ENCODE measurements at places on chromosomes 4 and X.

GRCh38 chr4:8115916-8116315 lies 42.7 kb downstream of the ABLIM2 start:
- no peak for DNase-seq

GRCh38 chr4:142144813-142145212 lies 508.4 kb downstream of the IL15 start:
- DNase-seq = no peak

GRCh38 chrX:78673246-78673645 lies 14.1 kb upstream of the RTL3 start:
- DNase-seq = no peak

DNA sequence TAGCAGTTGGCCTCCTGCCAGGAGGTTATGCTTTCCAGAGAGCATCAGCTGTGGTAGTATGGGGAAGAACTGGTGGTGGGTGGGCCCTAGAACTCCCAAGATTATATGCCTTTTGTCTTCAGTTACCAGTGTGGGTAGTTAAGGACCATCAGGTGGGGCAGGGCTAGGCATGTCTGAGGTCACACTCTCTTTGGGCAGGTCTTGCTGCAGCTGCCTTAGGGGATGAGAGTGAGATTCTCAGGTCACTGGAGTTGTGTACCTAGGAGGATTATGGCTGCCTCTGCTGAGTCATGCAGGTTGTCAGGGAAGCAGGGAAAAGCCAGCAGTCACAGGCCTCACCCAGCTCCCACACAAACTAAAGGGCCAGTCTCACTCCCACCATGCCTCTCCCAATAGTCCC lies 172.9 kb upstream of the GYPA start:
- no peak for DNase-seq

GRCh38 chr4:16764622-16765021 lies 133.8 kb downstream of the LDB2 start:
- DNase-seq = no peak

GRCh38 chr4:174631901-174632758 lies 109.8 kb upstream of the HPGD start:
- peak; percentile 58 for DNase-seq

DNA sequence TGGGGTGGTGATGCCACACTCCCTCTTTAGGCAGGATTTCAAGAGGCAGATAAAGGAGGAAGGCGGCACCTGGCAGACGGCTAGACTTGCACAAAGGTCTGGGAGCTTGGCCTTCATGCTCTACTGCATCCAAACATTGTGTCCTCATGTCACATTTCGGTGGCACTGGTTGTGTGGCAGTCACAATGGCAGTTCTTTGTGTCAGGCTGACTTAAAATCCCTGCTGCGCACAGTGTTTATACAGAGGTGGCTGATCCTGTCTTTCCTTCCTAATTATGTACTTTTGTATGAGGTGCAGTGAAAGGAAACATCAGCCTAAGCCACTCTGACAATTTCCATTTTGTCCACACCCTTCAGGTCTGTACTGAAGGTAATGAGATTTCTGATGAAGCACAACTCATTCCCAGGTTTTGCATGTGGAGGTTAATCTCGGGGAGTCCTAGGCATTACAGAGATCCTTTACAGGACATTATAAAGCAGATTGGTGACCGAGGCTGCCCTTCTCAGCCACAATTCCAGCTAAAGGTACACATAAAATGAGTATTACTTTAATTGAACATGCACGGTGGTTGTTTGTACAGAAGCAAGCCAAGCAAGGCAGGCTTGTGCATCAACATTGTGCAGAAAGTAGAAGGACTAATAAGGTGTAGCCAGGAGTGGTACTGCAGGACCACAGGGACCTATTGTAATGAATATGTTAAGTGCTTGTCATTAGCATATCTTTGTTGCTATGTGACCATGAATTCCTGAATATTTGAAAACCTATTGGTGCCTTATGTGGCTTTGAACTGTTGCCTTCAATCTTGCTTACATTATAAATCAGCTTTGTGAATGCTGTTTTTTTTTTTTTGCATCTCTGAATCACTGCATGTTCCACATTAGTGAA lies 147.6 kb downstream of the STK32B start:
- DNase-seq = no peak

All from kidney glomerular epithelial cell (primary cell).